ENCODE measurements at places on chromosomes 7 and 10.

GRCh38 chr10:2210088-2210487 lies 472.8 kb upstream of the ADARB2 start:
- no peak for DNase-seq
- H3K36me3 ChIP-seq = no peaks in the 10 kb centered on the region
- peaks cover 4% of the 10 kb centered on the region for H3K4me1 ChIP-seq
- peaks cover 3% of the 10 kb centered on the region for H3K27me3 ChIP-seq
- H3K27ac ChIP-seq = no peak overlapping the region
- H3K4me3 ChIP-seq = no peak overlapping the region

- no peaks in the 10 kb centered on the region for H3K27me3 ChIP-seq
- H3K4me1 ChIP-seq = peaks cover 35% of the 10 kb centered on the region
- no peak overlapping the region for H3K27ac ChIP-seq
- no peak overlapping the region for H3K4me3 ChIP-seq
- peaks cover 4% of the 10 kb centered on the region for H3K36me3 ChIP-seq
Observed at GRCh38 chr10:127984945-127985344, 78.0 kb downstream of the PTPRE start.

- H3K27me3 ChIP-seq = no peaks in the 10 kb centered on the region
- no peak overlapping the region for H3K4me3 ChIP-seq
- DNase-seq = no peak
- no peak overlapping the region for H3K27ac ChIP-seq
Observed at GRCh38 chr10:92914478-92915325, 66.4 kb downstream of the EXOC6 start.

- no peak overlapping the region for H3K27ac ChIP-seq
- no peak overlapping the region for H3K4me3 ChIP-seq
- H3K36me3 ChIP-seq = peaks cover 7% of the 10 kb centered on the region
Observed at GRCh38 chr7:25143763-25144162, 18.7 kb upstream of the CYCS start.

- H3K4me3 ChIP-seq = no peak overlapping the region
- H3K4me1 ChIP-seq = peaks cover 18% of the 10 kb centered on the region
- H3K36me3 ChIP-seq = no peaks in the 10 kb centered on the region
- no peak overlapping the region for H3K27ac ChIP-seq
Observed at GRCh38 chr10:129969184-129969910, 5.3 kb upstream of the EBF3 start.

- H3K4me1 ChIP-seq = peaks cover 5% of the 10 kb centered on the region
- no peaks in the 10 kb centered on the region for H3K36me3 ChIP-seq
- no peak overlapping the region for H3K4me3 ChIP-seq
Observed at GRCh38 chr7:107035446-107035845, 9.1 kb upstream of the PRKAR2B start.

DNA sequence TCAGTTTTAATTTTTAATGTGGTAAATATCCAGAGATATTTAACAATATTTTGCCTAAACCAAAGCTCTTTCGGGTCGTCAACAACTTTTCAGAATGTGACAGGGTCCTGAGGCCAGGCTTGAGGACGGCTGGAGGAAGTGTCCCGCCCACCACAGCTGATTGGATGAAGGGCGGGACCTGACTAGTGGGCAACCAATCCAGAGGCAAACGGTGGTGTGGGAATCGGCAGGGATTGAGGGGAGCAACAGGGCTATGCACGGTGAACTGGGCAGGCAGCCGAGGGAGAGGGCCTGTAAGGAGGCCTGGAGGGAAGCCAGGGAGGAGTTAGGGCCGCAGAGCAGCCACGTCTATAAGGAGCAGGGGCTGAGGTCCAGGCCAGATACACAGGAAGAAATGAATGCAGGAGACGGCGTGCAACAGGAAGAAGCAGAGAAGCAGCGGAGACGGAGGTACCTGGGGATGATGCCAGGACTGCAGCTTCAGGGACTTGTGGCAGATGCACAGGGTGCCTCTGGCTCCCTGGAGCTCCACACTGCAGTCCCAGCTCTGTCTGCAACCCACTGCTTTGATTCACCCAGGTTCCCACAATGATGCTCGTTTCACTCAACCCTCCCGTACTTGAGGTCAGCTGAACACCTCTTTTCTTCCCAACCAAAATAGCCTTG lies 46.1 kb upstream of the ZMIZ1 start:
- H3K4me3 ChIP-seq = no peak overlapping the region
- no peak overlapping the region for H3K27ac ChIP-seq
- peaks cover 2% of the 10 kb centered on the region for H3K27me3 ChIP-seq
- peak; percentile 76 for DNase-seq

DNA sequence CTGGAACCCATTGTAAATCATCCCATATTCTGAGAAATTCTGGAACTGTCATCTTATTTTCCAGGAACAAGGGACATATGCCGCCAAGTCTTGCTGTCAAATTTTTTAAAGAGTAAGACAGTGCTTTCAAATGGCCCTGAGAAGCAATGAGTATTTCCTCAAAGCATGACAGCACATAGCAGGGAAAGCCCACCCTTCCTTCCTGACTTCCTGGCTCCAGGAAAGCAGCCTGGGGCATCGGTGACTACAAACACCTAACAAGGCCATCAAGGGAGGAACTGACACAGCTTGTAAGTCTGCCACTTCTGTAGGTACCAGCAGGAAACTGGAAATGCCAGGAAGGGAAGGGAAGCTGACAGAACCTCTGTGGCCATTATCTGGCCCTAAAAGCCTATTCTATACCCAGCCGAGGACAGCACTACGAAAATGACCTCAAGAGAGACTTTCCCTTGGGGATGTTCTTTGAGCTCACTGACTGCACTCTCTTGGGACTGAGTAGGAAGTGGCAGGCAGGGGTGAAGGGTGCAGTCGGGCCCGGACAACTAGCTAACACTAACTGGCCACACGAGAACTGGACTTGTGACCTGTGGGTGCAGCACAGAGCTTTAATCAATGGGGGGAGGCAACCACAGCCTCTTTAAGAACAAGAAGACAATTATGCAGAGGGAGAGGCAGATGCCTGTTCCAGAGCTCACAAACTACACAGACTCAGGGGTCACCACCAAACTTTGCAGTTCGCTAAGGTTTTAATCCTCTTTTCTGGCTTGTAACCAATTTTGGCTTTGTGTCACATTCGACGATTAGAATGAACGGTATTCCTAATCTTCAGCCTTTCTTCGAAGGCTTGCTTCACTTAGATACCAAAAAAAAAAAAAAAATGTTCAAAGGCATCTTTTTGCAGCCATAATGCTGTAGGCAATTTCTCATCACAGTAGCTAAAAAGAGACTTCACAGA lies 52.0 kb downstream of the GRB10 start:
- peaks cover 77% of the 10 kb centered on the region for H3K4me1 ChIP-seq
- H3K36me3 ChIP-seq = peaks cover under 1% of the 10 kb centered on the region
- H3K4me3 ChIP-seq = no peak overlapping the region
- no peak for DNase-seq
